ENCODE measurements at places on chromosomes 1 and 21.

GRCh38 chr1:76939817-76940216 is 72.5 kb downstream of the ST6GALNAC5 start:
- DNase-seq = no peak

DNA sequence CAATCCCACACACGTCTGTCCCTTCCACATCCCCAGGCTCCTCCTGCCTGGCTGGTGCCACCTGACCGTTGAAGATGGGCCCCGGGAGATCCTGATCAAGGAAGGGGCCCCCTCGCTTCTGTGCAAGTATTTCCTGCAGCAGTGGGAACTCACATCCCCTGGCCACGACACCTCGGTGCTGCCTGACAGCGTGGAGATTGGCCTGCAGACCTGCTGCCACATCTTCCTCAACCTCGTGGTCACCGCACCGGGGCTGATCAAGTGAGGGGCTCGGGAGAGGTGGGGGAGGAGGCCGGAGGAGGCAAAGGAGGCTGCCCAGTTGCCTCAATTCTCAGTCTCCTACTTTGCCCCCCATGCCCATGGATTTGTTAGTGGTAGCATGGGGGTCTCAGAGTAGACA is 5.6 kb downstream of the NCDN start:
- no peak for DNase-seq

DNA sequence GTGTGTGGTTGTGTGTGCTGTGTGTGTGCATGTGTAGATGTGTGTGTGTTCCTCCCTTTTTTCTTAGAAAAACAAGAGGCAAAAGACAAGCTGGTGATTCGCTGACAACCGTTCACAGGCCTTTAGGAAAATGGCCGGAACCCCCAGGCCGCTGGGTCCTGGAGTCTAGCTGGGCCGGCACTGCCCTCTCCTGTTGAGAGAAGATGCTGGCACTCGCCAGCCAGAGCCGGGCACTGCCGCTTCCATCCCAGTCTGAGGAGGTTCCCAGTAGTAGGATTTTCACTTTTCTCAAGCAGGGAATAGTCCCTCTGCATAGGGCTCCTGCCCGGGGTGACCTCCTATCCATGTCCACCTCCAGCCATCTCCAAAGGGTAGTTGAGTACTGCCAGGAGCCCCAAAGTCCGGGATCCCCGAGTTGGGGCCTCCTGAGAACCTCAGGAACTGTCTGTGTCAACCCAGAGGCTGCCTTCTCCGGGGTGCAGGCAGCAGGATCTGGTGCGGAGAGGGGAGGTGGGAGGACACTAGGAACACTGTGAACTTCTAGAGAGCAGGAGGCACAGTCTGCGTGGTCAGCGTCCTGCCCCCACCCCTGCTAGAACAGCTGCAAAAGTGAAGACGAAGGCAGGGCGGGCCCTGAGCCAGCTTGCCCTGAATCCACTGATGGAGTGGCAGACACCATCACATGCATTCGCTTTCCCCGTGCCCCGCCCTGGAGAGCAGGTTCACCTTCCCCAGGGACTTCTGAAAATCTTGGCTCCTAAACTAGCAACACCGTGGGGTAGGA is 44.1 kb upstream of the ARHGEF16 start:
- DNase-seq = no peak

GRCh38 chr1:31781756-31782371 is 17.7 kb upstream of the ADGRB2 start:
- no peak for DNase-seq

GRCh38 chr1:231376101-231376500 is 38.0 kb downstream of the SPRTN start:
- DNase-seq = no peak

DNA sequence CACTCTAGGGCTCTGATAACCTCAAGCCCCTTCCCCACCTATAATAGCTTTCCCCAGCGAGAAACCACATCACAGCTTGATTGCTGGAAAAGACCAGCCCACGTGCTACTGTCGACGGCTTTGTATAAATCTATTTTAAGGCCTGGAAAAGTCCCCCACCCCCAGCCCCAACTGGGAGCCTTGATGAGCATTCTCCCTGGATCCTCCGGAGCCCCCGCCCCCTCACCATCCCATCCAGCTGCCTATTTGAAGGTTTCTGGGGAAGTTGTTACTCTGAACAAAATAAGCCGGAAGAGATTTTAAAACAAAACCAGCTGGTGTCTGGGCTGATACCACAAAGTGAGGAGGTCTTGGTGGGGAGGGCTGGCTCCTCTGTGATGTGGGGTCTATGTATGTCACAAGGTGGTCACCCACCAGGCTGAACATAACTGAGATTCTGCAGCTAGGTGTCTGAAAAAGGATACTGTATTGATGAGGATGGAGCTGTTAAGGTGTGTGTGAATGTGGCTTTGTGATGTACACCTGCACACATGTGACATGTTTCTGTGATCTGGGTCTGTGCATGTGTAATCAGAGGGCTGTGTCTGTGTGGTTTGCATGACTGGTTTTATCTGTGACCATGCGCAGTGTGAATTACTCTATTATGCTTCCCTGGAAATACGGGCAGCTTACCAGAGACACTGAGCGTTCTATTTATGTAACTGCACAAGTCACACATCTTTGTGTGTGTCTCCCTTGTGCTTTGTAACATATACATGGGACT is 25.0 kb downstream of the RIMS3 start:
- no peak for DNase-seq

- no peak for DNase-seq
These were observed 122.9 kb downstream of the NUF2 start for GRCh38 chr1:163444665-163445064.

GRCh38 chr1:14612256-14612655 is 13.8 kb downstream of the KAZN start:
- DNase-seq = no peak

GRCh38 chr1:27660300-27660835 is 11.6 kb downstream of the IFI6 start:
- no peak for DNase-seq

GRCh38 chr1:212119863-212120262 is 84.3 kb downstream of the DTL start:
- no peak for DNase-seq

DNA sequence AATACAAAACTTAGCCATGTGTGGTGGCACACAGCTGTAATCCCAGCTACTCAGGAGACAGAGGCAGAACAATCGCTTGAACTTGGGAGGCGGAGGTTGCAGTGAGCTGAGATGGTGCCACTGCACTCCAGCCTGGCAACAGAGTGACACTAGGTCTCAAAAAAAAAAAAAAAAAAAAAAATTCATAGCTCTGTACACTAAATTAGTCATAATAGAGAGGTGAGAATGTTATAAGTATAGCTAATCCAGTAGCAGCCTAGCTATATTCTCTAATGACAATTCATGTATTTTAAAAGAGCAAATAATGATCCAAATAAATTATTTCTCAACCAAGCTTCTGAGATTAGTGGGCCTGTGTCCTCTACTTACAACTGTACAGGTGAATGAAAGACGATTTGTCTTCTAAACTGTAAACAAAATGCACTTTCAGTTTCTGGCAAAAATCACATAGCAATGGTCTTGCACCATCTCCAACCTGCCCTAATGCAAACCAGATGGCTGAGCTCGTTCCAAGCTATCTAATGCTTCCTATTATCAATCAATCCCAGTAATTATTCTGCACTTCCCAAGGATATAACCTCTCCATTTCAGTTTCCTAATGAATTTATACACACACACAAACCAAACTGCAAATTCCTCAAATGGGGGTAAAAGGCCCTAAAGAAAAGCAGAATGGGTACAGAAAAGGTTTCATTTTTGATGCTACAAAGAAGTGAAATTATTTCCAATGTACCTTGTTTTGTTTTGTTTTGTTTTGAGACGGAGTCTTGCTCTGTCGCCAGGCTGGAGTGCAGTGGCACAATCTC is 56.5 kb downstream of the GATAD2B start:
- no peak for DNase-seq

DNA sequence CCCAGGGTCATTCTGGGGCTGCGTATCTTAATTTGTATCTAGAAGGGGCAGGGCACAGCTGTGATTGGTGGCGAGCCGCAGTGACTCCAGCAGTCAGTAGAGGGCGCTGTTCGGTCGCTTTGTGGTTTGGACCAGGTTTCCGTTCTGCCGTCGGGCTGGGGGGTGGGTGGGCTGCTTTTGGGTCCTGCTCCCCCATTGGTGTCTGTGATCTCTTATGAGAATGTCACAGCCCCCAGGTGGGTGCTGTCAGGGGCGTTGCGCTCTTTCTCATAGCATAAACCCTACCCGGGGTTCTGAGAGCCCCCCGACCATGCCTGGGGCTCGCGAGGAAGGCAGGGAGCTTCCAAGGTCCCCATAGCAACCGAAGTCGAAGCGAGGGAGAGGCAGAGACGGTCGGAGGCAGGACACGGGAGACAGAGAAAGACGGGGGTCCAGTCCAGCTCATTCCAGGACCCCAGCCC is 5.4 kb downstream of the TFF3 start:
- DNase-seq = peak; percentile 52

GRCh38 chr1:193456811-193457280 is 270.4 kb upstream of the B3GALT2 start:
- no peak for DNase-seq

- no peak for DNase-seq
These were observed 685.3 kb upstream of the CHRM3 start for GRCh38 chr1:238701024-238701423.

DNA sequence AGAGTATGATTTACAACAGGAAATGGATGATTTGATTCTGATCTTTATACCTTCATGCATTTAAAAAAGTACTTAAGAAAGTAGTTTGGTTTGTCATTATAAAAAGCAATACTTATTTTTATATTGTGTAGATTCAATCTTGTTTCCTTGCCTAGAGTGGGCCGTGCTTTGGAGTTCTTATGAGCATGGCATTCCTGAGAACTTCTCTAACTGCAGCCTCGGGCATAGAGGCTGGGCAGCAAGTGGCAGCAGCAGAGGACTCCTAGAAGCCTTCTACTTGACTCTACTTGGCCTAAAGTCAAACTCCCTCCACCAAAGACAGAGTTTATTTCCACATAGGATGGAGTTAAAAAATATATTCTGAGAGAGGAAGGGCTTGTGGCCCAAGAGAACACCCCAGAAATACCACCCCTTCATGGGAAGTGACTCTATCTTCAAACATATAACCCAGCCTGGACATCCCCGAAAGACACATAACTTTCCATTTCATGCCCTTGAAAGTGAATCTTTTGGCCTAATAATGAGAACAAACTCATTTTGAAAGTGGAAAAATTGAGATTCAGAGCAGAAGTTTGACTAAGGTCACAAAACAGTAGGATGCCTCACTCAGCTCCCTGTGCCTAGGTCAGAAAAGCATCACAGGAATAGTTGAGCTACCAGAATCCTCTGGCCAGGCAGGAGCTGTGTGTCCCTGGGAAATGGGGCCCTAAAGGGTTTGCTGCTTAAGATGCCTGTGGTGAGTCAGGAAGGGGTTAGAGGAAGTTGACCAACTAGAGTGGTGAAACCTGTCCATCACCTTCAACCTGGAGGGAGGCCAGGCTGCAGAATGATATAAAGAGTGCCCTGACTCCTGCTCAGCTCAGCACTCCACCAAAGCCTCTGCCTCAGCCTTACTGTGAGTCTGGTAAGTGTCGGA is at the start of gene IVL:
Gene IVL, plus strand, starts transcription at position 861 of the 916 bp plus-strand sequence. CDS start 1,252 bp downstream, outside the sequence.
- no peak for DNase-seq

- no peak for DNase-seq
These were observed 832 bp downstream of the MRPL20 start for GRCh38 chr1:1406101-1406820.

GRCh38 chr1:215156232-215156631 is 73.7 kb downstream of the KCNK2 start:
- DNase-seq = no peak

DNA sequence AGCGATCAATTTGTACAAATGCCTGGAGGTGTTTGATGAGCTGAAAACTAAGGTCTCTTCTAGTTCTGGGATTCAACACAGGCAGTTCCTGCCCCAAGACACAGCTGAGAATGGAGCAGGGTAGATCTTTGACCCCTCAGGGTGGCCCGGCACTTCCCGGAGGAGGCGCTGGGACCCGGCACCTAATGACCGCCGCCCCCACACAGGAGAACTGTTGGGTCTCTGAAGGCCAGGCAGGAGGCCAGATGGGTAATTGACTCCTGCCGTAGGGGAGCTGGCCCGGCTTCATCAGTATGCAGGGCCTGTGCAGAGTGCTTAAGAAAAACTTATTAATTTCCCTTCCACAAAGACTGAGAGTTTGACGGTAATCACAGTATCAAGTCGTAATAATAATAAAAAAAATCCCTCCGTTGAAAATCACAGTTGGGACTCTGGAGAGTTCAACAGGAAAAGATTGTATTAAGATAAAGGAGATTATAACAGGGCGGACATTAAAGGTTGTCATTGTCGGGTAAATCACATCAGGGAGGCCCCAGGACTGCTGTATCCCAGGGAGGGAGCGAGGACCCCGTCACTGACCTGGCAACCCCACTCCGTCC is 51.7 kb downstream of the UBIAD1 start:
- DNase-seq = no peak

DNA sequence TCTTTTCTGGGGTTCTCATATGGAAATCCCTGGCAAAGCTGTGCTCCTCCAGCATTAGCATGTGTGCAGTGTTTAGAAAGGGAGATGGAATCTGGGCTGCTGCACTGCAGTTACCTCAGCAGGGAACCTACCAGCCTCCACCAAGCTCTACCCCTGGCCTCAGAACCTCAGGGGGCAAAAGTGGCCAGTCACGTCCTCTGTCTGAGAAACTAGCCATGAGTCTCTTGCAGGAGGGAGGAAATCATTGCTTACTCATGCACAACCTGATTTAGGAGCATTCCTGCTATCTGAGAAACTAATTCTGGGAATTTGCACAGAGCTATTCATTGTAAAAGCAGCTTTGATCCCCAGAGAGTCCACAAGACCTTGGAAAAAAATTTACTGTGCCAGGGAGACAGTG is 80.6 kb upstream of the IPO9 start:
- DNase-seq = no peak

- no peak for DNase-seq
These were observed 179.4 kb downstream of the TGFB2 start for GRCh38 chr1:218524526-218524925.

GRCh38 chr1:75202751-75203150 is 68.6 kb downstream of the LHX8 start:
- no peak for DNase-seq

- DNase-seq = no peak
These were observed 25.0 kb upstream of the TMEM39B start for GRCh38 chr1:32047701-32048100.

- no peak for DNase-seq
These were observed 251.7 kb upstream of the BEND5 start for GRCh38 chr1:49028396-49028795.

GRCh38 chr1:78351551-78352216 is 139.1 kb upstream of the PTGFR start:
- DNase-seq = no peak

GRCh38 chr1:5995871-5996630 is 3.8 kb upstream of the NPHP4 start:
- DNase-seq = no peak

DNA sequence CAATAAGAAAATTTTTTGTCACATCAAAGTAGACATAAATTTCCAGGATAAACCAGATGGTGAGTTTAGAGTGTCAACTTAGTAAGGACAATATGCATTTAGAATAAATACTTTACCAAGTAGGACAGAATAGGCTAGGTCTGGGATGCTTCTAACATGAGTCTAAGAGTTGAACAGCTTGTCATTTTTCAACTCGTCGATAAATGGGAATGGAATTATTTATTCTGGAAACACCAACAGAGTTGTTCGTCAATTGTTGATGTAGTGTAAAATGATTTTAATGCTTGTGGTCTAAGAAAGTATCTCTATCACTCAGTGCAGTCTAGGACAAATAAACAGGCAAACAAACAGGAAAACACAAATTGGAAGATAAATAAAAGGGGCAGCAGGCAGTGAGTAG is 358.4 kb upstream of the ST6GALNAC5 start:
- DNase-seq = no peak

- DNase-seq = no peak
These were observed 49.9 kb upstream of the HAO2 start for GRCh38 chr1:119318466-119319309.

All from stimulated activated CD8-positive, alpha-beta memory T cell treated with anti-CD3 and anti-CD28 coated beads, Interleukin-7, amount 100 ng/mL, for 1 hour (primary cell).